Chondrocyte (in vitro differentiated cells): ENCODE measurements at places on chromosomes 13 and 19.

GRCh38 chr19:58123354-58123753 lies 25.3 kb upstream of the ZSCAN18 start:
- DNase-seq, result no peak

DNA sequence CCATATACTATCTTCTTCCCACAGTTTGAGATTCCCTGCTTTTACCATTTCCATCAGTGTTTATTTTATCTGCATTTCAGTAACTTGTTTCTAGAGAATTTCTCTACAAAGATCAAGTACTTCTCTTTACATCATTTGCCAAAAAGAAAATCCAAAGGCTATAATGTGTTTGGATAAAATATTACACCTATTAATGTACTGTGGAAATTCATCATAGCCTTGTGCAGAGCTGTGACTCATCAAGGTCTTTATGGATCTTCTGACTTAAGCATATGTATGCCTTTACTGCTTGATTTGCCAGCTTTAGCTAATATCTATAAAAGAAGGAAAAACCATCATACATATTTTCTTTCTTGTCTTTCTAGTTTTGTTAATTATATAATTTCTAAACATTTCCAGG lies 9.6 kb upstream of the HTR2A start:
- no peak for DNase-seq

GRCh38 chr19:38862321-38863059 lies 12.7 kb upstream of the HNRNPL start:
- DNase-seq, result no peak

- DNase-seq, result no peak
Observed at GRCh38 chr13:108342369-108343289, 73.1 kb downstream of the TNFSF13B start.

DNA sequence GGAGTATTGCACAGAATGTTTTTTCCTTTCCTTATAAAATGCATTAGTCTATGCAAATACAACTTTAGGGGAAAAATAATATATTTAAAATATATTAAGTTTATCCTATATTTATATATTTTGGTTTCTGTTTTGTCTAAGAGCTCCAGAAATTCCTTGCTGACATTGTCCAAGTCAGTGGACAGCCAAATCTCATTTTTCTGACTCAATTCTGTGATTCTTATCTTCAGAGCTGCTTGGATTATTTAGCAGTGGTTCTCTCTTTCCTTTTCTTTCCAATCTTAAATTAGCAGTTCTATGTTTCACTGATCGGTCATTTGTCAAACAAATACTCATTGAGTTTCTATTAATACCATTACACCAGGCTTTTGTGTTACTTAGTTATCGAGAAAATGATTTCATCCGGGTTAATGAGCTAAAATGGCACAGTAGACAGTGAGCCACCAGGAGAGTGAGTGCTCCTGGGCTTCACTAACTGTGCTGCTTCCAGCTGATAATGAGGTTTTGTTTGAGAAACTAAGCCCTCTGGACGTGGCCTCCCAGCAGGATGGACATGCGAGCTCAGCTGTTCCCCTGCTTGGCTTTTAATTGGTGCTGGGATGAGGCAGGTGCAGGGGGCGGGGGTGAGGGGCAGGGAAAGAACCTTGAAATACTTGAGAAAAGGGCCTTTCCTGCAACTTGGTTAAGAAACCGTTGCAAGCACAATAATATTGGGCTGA lies 44.0 kb downstream of the ATP11A start:
- DNase-seq, result no peak

- DNase-seq, result no peak
Observed at GRCh38 chr19:4866595-4867424, 657 bp downstream of the PLIN3 start.

- no peak for DNase-seq
Observed at GRCh38 chr19:2648528-2648937, 54.0 kb downstream of the GNG7 start.

DNA sequence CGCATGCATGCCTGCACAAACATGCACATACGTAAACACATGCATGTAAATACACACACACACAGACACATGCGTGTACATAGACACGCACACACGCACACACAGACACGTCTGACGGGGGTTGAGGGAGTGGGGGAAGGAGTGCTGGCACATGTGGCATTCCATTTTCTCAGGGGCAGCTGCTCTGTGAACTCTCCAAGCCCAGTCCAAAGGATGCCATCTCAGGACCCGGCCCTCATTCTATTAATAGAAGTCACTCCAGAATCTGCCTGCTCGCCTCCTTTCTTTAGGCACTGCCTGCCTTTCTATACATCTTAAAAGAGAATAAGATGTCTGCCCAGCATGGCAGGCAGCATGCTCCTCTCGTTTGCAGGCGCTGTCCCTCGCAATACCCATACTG lies 5.3 kb downstream of the ARHGEF7 start:
- DNase-seq, result no peak

DNA sequence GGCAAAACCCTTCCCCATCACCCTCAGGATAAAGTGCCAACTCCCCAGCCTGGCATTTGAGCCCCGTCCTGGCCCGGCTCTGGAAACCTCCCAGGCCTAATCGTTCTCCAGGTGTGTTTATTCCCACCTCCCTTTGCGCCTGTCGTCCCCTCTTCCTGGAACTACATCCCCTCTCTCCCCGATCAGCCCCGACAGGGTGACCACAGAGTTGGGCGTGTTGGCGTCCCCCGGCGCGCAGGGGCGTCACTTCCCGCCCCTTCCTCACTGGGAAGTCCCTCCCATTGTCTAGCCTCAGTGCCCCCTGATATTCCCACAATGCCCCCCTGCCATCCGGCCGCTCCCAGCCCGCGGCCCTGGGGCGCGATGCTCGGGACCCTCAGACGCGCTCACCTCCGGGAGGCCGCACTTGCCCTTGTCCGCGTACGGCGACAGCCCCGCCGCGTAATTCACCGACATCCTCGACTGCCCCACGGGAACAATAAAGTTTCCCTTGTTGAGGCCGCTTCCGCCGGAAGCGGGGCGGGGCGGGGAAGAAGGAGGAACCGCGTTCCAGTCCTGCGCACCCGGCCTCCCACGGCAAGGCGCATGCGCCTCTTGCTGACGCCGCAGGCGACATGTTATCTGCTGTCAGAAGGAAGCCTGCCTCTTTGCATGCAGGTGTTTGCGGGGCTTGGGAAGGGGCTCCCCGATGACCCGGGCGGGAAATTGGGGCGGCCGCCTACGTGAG lies at the start of the genes ANKRD24 and SIRT6:
Gene ANKRD24 (plus strand): TSS at position 606 of the 727 bp plus-strand sequence. CDS start 3,737 bp downstream, outside the sequence.
Gene SIRT6 (minus strand): TSS at position 480 of the 727 bp plus-strand sequence. CDS start 24 bp downstream, at position 456.
- peak; percentile 98 for DNase-seq

DNA sequence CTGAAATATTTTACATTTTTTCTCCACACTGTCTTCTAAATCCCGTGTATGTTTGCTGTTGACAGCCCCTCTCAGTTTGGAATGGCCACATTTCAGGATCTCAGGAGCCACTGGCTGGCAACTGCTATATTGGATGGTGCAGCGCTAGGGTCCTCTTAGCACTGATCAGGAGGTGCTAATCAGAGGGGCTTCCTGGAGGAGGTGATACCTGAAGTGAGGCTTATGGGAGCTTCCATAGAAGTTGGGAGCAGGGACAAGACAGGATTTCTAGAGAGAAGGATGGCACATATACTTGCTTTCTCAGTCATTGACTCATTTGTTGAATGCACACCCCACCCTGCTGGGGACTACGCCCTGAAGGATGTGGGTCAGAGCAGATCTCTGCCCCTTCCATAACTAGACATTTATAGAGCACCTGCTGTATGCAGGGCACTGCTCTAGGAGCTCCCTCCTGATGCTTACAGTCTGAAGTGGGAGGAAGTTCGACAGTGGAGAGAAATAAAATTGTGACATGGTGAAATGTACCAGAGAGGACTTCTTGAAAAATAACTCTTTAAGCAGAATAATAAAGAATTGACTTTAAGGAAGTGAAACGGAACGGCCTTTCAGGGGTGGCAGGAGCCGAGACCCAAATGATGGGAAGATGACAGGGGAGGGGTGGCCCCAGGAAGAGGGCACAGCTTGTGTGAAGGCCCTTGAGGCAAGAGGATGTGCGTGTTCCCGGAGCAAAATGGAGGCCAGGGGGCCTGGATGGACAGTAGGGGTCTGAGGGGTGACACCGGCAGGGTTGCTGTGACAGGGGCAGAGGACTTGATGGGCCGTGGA lies 13.1 kb downstream of the AP2A1 start:
- DNase-seq, result no peak

DNA sequence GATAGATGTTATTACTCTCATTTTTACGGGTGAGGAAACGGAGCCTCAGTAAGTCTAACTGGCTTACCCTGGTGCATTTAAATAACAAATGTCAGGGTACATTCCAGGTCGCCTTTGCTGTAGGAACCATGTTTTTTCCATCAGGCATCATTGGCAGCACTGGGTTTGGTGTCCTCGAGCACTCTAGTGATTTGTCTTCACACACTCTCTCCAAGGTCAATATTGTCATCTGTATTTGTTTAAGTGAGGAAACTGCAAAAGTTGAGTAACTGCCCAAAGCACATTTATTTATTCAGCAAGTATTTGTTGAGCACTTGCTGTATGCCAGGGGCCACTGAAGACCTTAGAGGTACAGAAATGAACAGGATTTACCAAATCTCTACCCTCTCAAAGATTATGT lies 78.6 kb downstream of the DCT start:
- DNase-seq, result no peak

DNA sequence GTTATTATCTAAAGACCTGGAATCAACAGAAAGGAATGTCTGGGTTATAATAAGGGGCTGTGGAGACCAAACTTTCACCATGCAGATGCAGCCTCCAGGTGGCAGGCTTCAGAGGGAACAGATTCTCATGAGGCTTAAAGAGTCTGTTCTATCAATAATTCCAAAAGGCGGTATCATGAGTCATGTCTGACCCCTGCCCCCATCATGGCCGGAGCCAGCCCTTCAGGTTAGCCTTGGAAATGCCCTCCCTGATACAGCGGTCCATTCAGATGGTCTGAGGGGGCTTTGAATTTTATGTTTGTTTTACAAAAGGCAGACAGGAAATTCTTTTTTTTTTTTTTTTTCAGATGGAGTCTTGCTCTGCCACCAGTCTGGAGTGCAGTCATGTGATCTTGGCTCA lies 21.7 kb upstream of the LAMP1 start:
- no peak for DNase-seq

GRCh38 chr19:37309834-37310575 lies 60.9 kb upstream of the ZNF527 start:
- DNase-seq, result no peak

GRCh38 chr13:82934000-82934399 lies 948.3 kb downstream of the SLITRK1 start:
- DNase-seq, result no peak

DNA sequence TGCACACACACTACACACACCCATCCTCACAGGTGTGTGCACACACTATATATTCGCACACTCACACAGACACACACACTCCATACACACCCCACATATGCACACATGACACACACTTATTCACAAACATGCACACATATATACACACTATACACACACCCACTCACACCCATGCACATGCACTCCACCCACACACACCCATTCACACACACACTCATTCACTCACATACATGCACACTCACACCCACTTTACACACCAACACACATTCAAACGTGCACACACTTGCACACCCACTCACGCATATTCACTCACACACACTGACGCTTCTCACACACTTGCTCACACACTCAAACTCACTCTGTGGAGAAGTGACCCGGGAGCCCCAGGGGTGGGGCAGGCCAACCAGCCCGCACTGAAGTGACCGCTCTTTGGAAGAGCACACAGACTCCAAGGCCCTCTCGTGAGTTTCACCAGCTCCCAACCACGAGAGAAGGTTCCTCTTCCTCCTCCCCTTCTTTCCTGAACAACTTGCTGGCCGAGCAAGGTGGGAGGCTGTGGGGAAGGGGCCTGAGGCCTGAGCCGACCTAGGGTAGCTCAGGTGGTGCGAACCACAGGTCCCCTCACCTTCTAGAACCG lies 86.1 kb upstream of the TM9SF2 start:
- DNase-seq, result no peak

- no peak for DNase-seq
Observed at GRCh38 chr13:63700350-63700749, 2284.7 kb upstream of the PCDH20 start.

GRCh38 chr13:21686751-21687391 lies 16.0 kb downstream of the FGF9 start:
- DNase-seq, result no peak
